Activated naive CD8-positive, alpha-beta T cell treated with anti-CD3 and anti-CD28 coated beads, Interleukin-2, amount 50 U/mL, for 24 hours (primary cell): ENCODE measurements at places on chromosomes 3 and 15.

GRCh38 chr15:26807517-26808427 lies 34.9 kb upstream of the GABRB3 start:
- DNase-seq, result no peak

- peak; percentile 82 for DNase-seq
Observed at GRCh38 chr3:194344012-194344411, 7.1 kb downstream of the CPN2 start.

- no peak for DNase-seq
Observed at GRCh38 chr15:91860498-91860897, 7.0 kb downstream of the SLCO3A1 start.

DNA sequence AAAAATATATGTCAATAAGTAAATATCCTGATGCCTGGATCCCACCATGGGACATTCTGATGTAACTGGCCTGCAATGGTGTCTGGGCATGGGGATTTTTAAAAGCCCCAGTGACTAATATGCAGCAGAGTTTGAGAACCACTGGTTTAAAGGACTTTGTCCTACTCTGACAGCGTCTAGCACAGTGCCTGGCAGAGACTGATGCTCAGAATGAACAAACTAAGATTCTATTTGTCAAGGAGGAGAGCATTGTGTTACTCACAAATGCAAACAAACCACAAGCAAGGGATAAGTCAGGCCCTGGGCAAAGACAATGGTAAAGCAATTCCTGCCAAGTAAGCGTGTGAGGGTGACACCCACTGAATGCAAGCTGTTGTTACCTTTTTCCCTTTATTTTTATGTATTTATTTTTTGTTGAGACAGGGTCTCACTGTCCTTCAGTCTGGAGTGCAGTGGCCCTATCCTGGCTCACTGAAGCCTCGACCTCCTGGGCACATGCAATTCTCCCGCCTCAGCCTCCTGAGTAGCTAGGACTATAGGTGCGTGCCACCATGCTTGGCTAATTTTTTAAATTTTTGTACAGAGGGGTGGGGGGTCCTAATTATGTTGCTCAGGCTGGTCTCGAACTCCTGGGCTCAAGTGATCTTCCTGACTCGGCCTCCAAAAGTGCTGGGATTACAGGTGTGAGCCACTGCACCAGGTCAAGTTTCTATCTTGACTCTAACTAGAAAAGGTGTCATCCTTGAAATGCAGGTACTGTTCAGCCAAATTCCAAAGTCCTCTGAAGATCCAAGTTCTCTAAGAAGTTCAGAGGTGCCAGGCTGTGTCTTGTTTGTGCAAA lies 909 bp upstream of the GPD1L start:
- DNase-seq, result no peak

- DNase-seq, result no peak
Observed at GRCh38 chr3:53426918-53427317, 67.5 kb upstream of the CACNA1D start.

DNA sequence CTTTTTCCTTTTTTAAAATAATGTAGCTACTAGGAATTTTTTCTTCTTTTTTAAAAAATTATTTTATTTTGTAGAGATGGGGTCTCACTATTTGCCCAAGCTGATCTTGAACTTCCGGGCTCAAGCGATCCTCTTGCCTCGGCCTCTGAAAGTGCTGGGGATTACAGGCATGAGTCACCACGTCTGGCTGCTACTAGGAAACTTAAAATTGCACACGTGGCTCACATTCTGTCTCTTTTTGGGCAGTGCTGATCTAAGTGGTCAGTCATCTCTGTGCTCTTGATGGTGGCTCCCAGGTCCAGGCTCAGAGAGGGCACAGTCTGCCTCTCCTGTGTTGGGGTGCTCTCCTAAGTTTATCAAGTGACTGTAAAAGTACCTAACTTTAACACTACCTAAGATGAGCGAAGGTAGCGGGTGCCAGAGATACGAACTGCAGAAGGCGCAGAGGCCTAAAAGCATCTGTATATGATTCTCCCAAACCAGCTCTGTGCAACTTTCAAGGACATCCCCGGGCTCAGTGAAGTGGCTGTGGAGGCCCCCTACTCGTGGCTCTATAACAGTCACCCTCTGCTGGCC lies 52.9 kb upstream of the SEC13 start:
- no peak for DNase-seq

GRCh38 chr3:177807150-177807875 lies 610.0 kb upstream of the TBL1XR1 start:
- no peak for DNase-seq
